ENCODE measurements at places on chromosomes 1 and 21. TPM values are rescaled to one million over a fixed set of nuclear protein-coding genes. Genes with fewer than 3 reads are reported as not detected.

DNA sequence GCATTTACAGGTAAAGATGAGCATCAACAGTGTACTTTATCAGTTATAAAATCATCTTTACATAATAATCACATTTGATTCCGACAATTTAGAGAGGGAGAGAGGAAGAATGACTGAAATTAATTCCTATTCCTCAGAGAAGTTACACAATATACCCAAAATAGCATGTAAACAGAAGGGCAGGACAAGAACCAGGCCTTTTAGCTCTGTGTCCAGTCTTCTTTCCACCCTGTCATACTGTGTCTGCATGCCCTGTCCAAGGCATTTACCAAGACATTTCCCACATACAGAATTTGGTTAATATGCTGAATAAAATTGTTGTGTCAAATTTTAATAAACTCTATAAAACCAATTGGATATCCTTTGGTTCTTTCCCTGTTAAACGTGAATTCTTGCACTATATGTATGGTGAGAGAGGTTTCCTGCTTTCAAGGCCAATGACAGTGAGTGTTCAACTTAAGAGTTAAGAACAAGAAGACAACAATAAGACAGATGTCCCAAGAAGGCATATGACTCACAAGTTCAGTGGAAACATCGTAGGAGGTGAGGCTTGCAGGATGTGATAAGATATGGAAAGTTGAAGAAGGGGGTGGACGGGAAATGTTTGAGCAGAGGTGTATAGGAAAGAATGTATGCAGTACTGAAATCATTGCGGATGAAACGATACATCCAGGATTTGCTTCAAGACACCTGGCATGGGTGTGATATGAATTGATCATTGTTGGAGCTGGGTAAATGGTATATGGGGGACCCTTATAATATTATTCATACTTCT, 20.8 kb downstream of the LRRC8B start:
- DNase-seq, result no peak

- DNase-seq, result no peak
Observed at GRCh38 chr1:245105815-245106410, 48.9 kb upstream of the KIF26B start.

GRCh38 chr1:32761253-32761877, 55.8 kb downstream of the YARS1 start:
- no peak for DNase-seq

Gene CD53
- total RNA-seq, result not detected

Gene CATSPERE
- total RNA-seq, result 0.44 TPM

Gene POU3F1
- total RNA-seq, result 12.1 TPM

Gene NPPB
- total RNA-seq, result not detected

- DNase-seq, result no peak
Observed at GRCh38 chr1:116832932-116833578, 76.7 kb upstream of the PTGFRN start.

DNA sequence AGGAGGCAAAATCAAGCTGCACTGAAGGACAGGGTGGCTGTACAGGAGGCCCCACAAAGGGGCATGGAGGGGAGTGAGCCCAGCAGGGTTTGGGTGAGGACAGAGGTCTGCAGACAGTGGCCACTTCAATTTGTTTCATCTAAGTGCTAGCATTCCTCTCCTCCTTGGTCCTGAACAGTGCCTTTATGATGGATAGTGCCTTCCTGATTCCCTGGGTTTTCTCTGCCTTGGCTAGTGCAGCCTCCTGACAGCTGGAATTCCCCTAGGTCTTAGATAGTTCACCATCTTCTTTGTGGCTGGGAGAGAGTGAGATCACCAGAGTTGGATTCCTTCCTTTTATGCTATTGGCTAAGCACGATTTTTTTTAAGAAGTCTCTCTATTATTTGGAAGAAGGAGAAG, 3.8 kb upstream of the HPCAL4 start:
- DNase-seq, result no peak

GRCh38 chr1:31725777-31726535, 22.1 kb upstream of the COL16A1 start:
- DNase-seq, result no peak

- peak; percentile 60 for DNase-seq
Observed at GRCh38 chr1:64505232-64505943, 35.5 kb downstream of the CACHD1 start.
